Cardiac fibroblast (primary cell): ENCODE measurements at places on chromosomes 12 and 14.

GRCh38 chr14:44131861-44132260 is 375.2 kb downstream of the FSCB start:
- no peak for DNase-seq

DNA sequence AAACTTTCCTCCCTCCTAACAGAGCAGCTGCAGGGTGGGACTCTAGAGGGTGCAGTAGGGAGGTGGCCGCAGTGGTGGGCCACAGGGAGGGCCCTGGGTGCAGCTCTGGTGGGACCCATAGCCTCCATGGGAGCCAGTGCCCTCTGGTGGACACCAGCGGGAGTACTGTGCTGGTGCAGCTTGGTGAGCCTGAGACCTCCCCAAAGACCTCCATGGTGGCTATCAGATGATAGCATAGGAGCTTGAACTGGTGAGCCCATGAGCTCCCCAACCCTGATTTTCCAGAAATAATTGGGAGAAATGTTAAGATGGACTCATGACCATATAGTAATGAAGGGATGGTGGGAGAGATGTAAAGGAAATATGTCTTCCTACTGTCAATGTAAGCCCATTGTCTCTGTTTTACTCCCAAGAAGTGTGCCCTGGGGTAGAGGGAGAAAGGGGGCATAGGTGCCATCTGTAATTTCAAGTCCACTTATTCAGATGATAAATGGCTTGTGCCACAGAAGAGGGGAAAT is 98.7 kb downstream of the GAS2L3 start:
- no peak for DNase-seq

GRCh38 chr12:11723993-11724392 is 74.5 kb downstream of the ETV6 start:
- peak; percentile 51 for DNase-seq

DNA sequence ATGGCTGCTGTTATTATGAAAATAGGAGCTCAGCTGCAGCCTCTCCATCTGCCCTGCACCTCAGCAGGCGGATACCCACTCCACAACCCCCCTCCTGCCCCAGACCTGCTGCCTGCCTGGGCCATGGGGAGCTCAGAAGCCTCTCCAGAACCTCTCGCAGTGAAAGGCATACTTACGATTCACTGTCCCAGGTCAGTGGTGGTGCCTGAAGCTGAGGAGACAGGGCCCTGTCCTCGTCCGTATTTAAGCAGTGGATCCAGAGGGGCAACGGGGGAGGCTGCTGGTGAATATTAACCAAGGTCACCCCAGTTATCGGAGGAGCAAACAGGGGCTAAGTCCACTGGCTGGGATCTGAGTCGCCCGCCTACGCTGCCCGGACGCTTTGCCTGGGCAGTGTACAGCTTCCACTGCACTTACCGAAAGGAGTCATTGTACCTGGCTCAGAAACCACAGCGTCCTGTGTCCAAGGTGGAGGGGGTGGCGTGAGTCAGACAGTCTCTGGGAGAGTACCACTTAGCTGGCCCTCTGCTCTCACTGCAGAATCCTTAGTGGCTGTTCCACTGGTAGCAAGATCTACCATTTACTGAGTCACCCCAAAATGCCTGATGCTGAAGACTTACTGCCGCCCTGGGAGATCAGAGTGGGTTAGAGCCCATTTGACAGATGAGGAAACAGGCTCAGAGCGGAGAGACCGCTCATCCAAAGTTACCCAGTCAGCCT is at the start of gene SERPINA1:
TSS of gene SERPINA1 (minus strand) at position 219 of the 720 bp plus-strand sequence. CDS start 5,365 bp downstream, outside the sequence.
- no peak for DNase-seq

DNA sequence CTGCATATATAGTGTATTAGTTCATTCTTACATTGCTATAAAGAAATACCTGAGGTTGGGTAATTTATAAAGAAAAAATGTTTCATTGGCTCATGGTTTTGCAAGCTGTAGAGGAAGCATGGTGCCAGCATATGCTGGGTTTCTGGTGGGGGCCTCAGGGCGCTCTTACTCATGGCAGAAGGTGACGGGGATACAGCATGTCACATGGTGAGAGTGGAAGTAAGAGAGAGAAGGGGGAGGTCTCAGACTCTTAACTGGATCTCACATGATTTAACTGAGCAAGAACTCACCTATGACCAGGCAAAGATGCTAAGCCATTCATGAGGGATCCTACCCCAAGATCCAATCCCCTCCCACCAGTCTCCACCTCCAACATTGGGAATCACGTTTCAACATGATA is 15.9 kb upstream of the PAWR start:
- no peak for DNase-seq

- DNase-seq = no peak
Observed at GRCh38 chr14:90088176-90088575, 26.4 kb downstream of the KCNK13 start.

GRCh38 chr14:49971156-49972130 is 78.6 kb downstream of the ARF6 start:
- DNase-seq = no peak

DNA sequence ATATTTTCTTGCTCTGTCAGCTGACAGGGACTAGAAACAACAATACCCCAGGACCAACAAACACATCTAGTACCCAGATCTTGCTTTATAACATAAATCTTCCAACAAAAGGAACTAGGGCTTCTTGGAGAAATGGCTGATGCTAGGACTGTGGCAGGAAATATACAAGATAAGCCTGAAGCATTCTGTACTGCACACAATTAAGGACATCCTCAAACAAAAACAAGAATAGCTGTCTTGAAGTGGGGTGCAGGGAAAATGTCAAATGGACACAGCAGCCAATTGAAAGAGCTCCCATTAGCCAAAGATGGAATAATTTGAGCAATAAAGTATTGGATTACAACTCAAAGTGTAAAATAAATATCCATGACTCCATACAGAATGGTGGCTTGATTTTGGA is 50.0 kb downstream of the LGMN start:
- no peak for DNase-seq

- no peak for DNase-seq
Observed at GRCh38 chr12:43255522-43256111, 296.4 kb downstream of the ADAMTS20 start.

- DNase-seq = peak; percentile 57
Observed at GRCh38 chr12:63276537-63277365, 125.8 kb upstream of the AVPR1A start.

DNA sequence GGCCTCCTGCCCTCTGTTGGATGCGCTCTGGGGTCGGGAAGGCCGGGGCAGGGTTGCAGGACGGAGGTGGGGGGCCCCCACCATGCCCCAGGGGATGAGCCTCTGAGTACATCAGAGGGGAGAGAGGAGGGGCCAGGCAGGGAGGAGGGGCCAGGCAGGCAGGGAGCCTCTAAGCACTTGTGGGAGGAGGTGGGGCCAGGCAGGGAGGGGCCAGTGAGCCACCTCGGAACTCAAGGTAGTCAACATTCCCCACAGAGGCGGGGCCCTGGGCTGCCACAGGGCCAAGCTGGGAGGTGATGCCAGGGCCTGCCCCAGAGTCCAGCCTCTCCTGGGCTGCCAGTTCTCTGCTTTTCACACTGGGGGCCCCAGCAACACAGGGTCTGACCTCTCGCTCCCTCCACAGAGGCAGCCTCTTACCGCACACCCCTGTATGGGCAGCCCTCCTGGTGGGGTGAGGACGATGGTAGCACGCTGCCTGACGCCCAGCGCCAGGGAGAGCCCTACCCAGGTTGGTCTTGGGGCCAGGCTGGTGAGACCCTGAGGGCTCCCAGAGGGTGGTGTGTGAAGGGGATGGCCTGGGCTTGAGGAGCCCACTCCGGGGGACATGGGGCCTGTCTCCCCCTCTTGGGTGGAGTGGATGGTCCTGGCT is 17.4 kb downstream of the CEP170B start:
- no peak for DNase-seq

GRCh38 chr12:102917026-102917787 is at the start of gene PAH:
Gene PAH, minus strand, starts transcription at chr12:102917244. Its CDS starts 114 bp downstream, at chr12:102917130.
- no peak for DNase-seq

DNA sequence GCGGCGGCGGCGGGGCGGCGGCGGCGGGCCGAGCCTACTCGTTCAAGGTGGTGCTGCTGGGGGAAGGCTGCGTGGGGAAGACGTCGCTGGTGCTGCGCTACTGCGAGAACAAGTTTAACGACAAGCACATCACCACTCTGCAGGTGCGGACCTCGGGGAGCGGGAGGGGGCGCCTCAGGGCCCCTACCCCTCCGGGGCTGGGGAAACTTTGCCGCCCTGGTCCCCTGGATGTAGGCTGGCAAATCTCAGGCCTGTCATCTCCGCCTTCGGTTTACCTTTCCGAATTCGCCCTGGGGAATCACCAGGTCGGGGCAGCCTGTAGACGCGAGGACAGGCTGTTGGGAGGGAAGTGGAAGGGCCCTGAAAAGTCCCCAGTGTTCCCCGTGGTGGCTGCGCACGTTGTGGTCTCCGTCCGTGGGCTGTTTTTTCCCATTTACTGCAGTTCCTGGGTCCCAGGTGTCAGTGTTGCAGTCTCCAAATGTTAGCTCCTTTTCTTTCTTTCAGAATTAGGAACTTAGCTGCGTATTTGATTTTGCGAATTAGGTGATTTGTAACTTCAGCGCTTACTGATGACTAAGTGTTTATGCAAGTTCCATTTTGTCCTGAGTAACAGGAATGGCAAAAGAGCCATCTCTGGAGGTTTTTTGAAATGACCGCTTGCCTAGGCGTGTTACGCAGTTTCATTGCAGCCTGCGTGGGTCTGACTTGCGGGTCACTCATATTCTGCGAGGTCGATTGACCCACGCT is 656 bp downstream of the RAB21 start:
- peak; percentile 79 for DNase-seq

GRCh38 chr14:61065656-61066055 is 84.6 kb downstream of the SLC38A6 start:
- no peak for DNase-seq

- DNase-seq = peak; percentile 32
Observed at GRCh38 chr12:108884116-108885012, 4.5 kb downstream of the DAO start.

DNA sequence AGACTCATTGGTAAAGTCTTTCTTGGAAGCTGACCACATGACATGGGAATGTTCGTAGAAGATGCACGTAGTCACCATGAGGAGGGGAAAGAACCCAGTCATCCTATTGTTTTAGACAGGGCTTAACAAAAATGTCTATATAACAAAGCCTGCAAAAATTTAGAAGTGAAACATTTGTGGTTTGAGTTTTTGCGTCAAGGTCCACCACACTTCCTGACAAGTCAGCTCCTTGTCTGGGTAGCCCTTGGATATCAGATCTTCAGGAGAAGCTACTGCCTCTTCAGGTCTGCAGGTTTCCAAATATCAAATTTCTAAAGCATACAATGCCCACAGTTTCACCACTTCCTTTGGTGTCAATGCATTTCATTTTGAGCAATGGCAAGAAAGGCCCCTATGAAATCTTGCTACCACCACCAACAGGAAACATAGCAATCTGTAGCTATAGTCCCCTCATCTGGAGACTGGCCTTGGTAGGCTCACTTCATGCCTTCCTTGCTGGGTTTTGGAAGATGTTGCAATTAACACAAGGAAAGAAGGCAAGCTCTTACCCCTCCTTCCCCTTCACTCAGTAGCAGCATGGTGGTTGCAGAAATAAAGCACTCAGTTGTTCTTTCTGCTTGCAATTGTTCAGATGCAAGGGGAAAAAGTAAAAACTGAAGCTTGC is 235.2 kb downstream of the PCNX1 start:
- DNase-seq = peak; percentile 99

DNA sequence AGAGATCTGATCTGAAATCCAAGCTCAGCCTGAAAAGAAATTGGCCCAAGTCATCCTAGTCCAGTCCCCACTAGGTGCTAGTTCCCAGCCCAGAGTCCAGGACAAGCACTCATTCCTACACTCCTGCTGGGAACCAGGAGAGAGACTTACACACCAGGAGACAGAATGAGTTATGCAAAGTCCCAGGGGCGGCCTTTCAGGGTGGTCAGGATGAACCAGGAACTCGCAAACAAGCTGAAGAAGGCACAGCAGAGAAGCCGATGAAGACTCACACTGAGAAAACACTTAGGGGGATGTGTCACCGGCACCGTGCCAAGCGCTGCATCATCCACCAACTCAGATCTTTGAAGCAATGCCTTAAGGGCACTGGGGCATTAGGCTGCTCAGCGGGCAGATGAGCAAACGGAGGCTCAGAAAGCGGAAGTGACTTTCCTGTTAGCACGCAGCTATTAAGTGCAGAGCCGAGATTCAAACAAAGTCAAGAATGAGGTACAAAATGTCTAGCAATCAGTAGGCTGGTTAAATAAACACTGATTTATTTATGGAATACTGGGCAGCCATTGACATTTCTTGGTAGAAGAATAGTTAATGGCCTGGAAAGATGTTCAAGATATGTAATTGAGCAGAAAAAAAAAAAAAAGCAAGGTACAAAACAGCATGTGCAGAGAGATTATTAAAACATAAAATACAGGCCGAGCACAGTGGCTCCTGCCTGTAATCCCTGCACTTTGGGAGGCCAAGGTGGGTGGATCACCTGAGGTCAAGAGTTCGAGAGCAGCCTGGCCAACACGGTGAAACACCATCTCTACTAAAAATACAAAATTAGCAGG is 78.7 kb downstream of the LRRC74A start:
- DNase-seq = peak; percentile 92

DNA sequence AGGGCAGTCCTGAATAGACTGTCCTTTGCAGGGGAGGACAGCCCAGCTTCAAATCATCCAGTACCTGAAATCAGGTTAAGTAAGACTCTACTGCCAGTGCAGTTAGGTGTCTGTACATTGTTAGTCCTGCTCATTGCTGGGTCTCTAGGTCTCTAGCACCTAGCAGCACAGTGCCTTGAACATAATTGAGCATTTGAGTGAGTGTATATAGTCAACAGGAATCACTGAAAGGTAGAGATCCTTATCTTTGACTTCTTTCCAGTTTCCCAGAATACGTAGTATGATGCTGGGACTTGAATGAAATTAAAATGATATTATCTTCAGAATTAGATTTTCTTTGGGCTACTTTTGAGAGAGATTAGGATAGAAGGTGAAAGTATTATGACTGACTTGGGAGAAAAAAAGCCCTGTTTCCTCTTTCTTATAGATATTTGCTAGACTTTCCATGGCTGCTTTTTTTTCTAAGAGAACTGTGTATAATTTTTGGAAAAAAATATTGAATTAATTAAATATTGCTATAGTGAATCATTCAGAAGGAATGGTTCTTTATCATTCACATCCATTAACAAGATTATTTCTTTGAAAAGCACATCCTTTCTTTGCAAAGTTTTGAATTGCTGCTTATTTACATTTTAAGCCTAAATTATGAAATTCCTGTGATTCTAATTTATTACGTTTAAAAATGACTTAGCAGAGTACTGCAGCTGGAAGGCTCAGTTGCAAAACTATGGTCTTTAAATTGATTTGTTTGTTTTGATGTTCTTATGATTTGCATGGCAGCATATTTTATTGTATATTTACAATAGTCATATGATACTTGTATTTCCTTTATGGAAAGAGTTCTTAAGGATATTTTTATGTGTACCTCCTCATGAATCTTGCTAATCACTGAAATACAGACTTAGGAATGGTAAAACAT is 51.6 kb downstream of the PPP4R4 start:
- DNase-seq = no peak

DNA sequence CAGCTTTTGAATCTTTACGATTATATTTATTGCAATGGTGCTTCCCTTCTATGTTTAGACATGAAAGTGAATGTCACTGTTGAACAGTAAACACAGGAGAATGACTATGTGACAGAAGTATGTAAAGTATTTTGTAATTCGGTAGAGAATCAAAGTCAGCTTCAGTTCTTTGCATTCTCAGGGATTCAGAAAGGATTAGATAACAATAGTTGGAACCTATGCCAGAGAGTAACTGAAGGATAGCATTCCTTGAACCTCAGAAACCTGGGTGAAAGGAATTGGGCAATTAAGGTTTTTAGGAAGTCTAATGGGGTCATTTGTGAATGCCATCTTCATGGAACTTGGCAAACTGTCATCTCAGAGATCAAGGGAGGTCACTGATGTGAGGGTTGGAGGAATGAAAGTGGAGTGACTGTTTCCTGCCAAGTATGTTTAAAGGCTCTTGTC is 305.3 kb upstream of the DDHD1 start:
- peak; percentile 74 for DNase-seq

GRCh38 chr14:53295985-53296582 is 143.0 kb upstream of the DDHD1 start:
- peak; percentile 62 for DNase-seq
